ENCODE measurements at places on chromosomes 7 and 10.

- no peak for DNase-seq
Observed at GRCh38 chr7:93558705-93559614, 15.6 kb downstream of the CALCR start.

DNA sequence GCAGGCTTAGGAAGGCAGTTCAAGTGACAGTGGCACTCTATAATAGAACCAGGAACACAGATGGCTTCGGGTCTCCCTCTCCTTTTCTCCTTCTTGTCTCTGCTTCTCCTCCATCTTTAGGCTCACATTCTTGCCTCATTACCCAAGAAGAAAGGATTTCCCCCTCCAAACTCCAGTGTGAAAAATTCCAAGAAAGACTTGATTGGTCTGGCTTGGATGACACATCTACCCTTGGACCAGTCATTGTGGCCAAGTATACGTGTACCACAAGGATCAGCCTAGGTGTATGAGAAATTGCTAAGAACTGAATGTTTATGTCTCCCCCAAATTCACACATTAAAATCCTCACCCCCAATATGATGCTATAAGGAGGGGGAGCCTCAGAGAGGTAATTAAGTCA lies 53.9 kb downstream of the PRTFDC1 start:
- no peak for DNase-seq

DNA sequence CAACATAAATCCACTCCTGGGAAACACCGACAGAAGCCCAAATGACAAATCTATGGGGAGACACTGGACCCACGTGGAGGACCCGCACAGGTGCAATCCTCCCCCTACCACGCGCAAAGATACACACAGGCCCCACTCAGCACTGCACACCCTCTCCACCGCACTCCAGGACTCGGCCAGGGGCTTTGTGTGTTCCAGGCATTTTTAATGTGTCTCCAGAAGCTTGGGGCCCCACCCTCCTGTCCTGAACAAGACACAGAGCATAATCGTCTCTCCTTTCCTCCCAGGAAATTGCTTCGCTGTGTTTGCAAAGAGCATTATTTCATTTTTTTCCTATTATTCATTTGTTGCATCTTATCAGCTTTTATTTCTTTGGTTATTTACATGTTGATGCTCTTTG lies 82.8 kb downstream of the GLI3 start:
- DNase-seq, result no peak

- no peak for DNase-seq
Observed at GRCh38 chr10:111598433-111599059, 521.7 kb downstream of the ADRA2A start.

- DNase-seq, result no peak
Observed at GRCh38 chr7:93889261-93889660, 1.3 kb downstream of the TFPI2 start.

DNA sequence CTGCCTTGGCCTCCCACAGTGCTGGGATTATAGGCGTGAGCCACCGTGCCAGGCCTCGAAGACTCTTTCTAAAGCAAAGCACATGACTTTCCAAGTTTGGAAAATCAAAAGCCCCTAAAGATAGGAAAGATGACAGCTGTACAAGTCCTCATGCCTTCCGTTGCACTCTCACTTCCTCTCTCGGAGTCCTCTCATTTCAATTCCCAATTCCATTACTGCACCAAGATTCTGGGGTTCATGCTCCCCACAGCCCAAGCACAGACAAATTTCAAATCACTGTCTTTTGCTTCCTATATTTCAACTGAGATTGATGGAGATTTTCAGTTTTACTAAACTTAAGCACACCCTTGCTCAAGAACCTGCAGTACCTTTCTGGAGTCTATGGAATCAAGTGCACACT lies 10.9 kb upstream of the PLAU start:
- DNase-seq, result no peak

DNA sequence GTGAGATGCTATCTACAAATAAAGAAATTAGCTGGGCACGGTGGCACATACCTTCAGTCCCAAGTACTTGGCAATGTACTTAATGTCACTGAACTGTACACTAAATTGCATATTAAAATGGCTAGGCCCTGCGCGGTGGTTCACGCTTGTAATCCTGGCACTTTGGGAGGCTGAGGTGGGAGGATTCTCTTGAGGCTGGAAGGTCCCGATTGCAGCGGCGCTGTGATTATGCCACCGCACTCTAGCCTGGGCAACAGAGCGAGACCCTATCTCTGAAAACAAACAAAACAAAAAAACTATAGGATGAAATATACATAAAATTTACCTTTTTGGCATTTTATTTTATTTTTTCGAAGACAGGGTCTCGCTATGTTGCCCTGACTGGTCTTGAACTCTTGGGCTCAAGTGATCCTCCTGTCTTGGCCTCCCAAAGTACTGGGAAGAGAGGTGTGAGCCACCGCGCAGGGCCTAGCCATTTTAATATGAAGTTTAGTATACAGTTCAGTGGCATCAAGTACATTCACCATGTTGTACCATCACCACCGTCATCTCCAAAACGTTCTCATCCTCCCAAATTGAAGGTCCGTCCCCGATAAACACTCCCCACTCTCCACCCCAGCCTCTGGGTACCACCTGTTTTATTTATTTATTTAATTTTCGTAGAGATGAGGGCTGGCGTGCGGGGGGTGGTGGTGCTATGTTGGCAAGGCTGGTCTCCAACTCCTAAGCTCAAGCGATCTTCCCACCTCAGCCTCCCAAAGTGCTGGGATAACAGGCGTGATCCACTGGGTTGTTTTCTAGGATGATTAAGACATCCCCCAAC lies 1.3 kb upstream of the EIF3B start:
- no peak for DNase-seq

- DNase-seq, result no peak
Observed at GRCh38 chr10:27792216-27792615, 46.6 kb upstream of the MKX start.

DNA sequence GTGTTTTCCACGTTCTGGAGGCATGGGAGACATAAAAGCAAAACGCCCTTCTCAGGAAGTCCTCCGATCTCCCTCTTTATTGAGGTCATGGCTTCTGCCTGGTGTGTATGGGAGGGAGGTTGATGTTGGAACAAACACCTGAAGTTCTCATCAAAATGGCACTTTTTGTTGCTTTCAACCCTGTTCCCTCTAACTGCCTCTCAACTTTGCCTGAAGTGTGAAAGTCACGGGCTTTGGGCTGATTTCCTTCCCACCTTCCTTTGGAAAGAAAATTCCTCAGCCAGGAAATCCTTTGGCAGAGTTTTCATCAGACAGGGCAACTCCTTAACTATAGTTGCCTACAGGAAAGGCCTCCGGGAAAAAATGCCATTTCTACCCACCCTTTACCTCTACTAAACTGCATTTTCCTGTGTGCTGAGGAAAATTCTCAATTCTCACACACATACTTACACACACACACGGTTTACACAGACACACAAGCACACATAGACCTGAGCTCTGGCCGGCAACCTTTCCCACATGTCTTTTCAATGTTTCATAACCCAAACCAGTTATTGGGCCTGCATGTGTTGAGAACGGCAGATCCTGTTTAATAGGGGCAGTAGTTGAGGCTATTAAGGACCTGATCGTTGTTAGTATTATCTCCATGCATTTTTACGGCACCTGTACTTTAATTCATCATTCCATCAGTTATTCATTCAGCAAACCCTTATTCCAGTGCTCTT lies 36.4 kb downstream of the CYP17A1 start:
- DNase-seq, result no peak

DNA sequence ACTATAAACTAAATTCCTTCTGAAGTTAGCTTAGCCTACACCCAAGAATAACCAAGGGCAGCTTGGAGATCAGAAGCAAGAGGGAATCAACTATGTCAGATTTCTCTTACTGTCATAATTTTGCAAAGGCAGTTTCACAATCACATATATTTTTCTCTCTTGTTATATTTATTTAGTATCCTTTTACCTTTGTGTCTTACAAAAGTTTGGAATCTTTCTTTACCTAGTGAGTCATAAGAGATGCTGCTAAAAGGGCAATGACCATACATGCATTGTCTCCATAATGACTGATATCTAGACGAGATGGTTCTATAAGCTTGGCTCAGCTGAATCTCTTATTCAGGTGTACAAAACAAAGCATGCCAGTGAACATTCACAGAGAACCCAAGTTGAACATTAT lies 61.1 kb downstream of the PPP1R17 start:
- DNase-seq, result no peak

DNA sequence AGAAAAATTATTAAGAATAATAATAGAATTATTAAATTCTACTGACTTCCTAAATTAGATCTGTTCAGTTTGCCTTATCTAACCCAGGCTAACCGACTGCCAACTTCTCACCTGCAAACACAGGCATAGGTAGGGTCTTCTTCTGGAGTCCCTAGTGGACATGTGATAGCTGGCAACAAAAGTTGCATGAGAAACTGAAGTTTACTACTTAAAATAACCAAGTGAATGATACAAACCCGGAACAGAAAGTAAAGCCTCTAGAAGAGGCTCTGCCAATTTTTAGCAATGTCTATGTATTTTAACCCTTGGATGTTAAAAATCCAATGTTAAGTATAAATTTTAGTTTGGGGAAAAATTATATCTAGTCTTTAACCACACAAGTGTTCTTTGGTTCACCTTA lies 37.6 kb downstream of the NDUFB2 start:
- DNase-seq, result no peak

DNA sequence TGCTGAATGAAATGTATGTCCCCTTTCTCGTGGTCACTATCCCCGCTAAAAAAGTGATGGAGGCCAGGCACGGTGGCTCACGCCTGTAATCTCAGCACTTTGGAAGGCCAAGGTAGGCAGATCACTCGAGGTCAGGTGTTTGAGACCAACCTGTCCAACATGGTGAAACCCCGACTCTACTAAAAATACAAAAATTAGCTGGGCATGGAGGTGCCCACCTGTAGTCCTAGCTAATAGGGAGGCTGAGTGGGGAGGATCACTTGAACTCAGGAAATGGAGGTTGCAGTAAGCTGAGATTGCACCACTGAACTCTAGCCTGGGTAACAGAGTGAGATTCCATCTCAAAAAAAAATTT lies 91.4 kb upstream of the MKLN1 start:
- DNase-seq, result no peak

DNA sequence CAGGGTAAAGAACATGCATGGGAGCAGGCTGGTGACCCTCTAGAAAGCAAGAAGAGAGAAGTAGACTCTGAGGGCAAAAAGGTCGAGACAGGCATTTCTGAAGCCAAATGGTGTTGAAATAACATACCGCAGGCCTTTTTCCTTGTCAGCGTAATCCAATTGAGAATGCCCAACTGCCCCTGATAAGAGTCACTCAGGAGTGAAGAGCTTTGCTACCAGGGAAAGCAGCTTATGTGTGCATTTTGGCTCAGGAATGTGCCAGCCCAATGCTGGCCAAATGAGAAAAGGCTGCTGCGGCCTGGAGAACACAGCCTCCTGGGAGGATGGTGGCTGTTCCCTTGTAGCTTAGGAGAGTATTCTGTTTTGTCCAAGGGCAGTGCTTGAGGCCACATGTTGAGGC lies 61.4 kb upstream of the NFKB2 start:
- no peak for DNase-seq

DNA sequence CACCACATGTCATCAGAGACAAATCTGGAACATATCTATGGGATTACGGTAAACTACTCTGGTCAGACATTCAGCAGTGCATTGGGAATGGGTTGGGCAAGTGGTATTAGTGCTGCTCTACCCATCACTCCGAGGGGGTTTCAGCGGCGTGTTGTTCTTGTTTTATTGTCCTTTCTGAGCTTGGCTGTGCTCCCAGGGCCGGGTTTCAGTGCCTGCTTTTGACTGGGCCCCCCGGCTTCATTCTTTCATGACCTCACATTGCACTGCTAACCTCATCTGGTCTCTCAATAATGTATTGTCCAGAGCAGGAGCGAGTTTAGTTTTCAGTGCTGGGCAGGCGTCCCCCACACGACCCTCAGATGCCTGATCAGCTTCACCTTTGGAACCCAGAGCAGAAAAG lies 364.6 kb downstream of the PAXIP1 start:
- DNase-seq, result no peak

DNA sequence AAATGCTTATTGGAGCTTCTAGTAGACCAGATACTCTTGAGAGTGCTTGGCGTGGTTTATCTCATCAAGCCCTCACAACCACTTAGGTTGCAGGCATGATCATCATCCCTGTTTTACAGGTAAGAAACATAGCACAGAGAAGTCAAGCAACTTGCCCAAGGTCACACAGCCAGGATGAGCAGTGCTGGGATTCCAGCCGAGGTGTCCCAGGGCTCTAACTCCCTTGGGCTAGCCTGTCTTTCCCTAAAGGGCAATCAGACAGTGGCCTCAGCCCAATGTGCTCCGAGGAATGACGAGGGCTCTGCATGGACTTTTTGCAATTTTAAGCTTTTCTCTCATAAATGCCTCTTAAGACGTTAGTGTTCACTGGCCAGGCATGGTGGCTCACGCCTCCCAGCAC lies 39.9 kb upstream of the SPDYE3 start:
- DNase-seq, result no peak

GRCh38 chr7:80902019-80902418 lies 16.8 kb downstream of the SEMA3C start:
- no peak for DNase-seq

- no peak for DNase-seq
Observed at GRCh38 chr7:155204744-155205367, 92.8 kb upstream of the INSIG1 start.

GRCh38 chr7:113963356-113963755 lies 44.5 kb upstream of the PPP1R3A start:
- no peak for DNase-seq

GRCh38 chr7:155722118-155722517 lies 77.7 kb downstream of the RBM33 start:
- no peak for DNase-seq

DNA sequence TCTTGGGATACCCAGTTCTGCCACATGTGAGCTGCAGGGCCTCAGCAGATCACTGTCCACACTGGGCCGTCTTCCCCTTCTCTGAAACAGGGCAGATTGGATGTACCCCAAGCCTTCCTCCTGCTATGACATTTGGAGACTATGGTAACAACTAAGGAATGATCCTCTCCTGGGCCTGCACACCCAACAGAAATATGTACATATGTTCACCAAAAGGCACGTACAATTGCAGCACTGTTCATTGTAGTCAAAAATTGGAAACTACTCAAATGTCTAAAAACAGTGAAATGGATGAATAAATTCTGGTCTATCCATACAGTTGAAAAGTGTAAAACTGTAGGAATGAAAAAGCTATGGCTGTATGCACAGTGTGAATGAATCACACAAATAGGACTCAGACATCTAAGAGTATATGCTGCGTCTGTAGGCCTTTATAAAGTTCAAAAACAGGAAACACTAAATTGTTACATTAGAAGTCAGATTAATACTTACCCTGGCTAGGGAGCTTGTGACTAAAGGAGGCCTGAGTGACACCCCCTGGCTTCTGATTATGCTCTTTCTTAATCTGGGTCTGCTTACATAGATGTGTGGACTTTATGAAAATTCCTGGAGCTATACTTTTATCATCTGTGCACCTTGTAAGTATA lies 16.1 kb upstream of the XPNPEP1 start:
- DNase-seq, result no peak
